ENCODE measurements at places on chromosomes 6 and 20. TPM values are rescaled to one million over a fixed set of nuclear protein-coding genes. Genes with fewer than 3 reads are reported as not detected.

GRCh38 chr6:21352131-21352530 lies 241.4 kb upstream of the SOX4 start:
- H3K36me3 ChIP-seq, result no peaks in the 10 kb centered on the region

DNA sequence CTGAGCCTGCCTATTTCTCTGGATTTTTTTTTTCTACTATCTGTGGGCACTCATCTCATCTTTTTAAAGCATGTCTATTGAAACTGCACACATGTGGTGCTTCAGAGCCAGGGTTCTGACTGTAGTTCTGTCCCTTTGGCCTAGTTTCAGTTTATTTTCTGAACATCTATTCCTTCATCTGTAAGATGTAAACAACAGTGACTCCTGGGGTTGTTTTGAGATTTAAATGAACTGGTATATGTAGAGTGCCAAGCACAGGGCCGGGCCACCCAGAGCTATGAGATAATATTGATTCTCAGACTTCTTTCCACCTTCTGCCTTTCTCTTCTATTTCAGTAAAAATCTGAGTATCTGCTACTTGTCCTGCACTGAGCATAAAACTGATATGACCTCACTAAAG lies 185.1 kb downstream of the CARMIL1 start:
- H3K27me3 ChIP-seq, result no peaks in the 10 kb centered on the region
- no peaks in the 10 kb centered on the region for H3K36me3 ChIP-seq
- no peak overlapping the region for H3K27ac ChIP-seq
- peaks cover 27% of the 10 kb centered on the region for H3K4me1 ChIP-seq

- no peaks in the 10 kb centered on the region for H3K4me1 ChIP-seq
- H3K4me3 ChIP-seq, result no peak overlapping the region
- no peak for DNase-seq
- H3K27ac ChIP-seq, result no peak overlapping the region
- no peaks in the 10 kb centered on the region for H3K27me3 ChIP-seq
- H3K36me3 ChIP-seq, result no peaks in the 10 kb centered on the region
These were observed 32.8 kb upstream of the HBS1L start for GRCh38 chr6:135087403-135087802.

DNA sequence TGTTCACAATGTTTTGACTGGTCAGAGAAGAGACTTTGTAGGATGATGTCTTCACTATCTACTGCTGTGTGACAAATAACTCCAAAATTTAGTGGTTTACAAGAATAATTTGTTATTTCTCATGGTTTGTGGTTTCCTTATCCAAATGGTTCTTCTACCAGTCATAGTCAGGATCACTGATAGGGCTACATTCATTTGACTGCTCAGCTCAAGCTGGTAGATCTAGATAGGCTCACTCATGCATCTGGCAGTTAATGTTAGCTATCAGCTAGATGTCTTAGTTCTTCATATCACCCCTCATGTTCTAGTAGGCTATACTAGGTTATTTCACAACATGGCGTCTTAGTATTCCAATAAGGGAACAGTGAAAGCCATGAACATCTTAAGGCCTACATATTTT lies 131.0 kb downstream of the ID4 start:
- H3K27ac ChIP-seq, result no peak overlapping the region
- no peak overlapping the region for H3K4me3 ChIP-seq
- no peaks in the 10 kb centered on the region for H3K27me3 ChIP-seq
- H3K36me3 ChIP-seq, result no peaks in the 10 kb centered on the region

GRCh38 chr6:83442752-83443151 lies 11.9 kb upstream of the ME1 start:
- no peak overlapping the region for H3K27ac ChIP-seq
- peaks cover 5% of the 10 kb centered on the region for H3K4me1 ChIP-seq
- no peaks in the 10 kb centered on the region for H3K36me3 ChIP-seq
- H3K4me3 ChIP-seq, result no peak overlapping the region

GRCh38 chr6:133399426-133399825 lies 158.3 kb downstream of the EYA4 start:
- H3K4me1 ChIP-seq, result peaks cover 18% of the 10 kb centered on the region
- no peaks in the 10 kb centered on the region for H3K36me3 ChIP-seq
- no peak for DNase-seq
- no peak overlapping the region for H3K4me3 ChIP-seq

DNA sequence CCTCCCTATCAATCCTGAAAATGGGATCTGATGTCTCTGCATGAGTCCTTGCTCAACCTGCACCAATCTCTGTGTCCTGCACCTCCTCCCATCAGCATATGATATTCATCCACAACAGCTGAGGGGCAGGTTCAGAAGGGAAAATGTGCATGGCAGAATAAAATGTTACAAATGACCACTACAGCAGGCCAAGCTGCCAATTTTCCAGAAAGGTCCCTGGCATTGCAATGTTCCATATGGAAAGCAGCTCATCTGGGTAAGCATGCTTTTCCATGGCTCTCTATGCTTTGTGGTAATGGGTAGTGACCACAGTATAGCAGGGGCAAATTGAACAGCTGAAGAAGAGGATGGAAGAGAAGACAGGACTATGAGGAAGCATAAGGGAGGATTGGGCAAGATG lies 841.2 kb upstream of the FLRT3 start:
- no peaks in the 10 kb centered on the region for H3K27me3 ChIP-seq
- no peak for DNase-seq
- H3K27ac ChIP-seq, result no peak overlapping the region
- no peak overlapping the region for H3K4me3 ChIP-seq
- no peaks in the 10 kb centered on the region for H3K36me3 ChIP-seq

DNA sequence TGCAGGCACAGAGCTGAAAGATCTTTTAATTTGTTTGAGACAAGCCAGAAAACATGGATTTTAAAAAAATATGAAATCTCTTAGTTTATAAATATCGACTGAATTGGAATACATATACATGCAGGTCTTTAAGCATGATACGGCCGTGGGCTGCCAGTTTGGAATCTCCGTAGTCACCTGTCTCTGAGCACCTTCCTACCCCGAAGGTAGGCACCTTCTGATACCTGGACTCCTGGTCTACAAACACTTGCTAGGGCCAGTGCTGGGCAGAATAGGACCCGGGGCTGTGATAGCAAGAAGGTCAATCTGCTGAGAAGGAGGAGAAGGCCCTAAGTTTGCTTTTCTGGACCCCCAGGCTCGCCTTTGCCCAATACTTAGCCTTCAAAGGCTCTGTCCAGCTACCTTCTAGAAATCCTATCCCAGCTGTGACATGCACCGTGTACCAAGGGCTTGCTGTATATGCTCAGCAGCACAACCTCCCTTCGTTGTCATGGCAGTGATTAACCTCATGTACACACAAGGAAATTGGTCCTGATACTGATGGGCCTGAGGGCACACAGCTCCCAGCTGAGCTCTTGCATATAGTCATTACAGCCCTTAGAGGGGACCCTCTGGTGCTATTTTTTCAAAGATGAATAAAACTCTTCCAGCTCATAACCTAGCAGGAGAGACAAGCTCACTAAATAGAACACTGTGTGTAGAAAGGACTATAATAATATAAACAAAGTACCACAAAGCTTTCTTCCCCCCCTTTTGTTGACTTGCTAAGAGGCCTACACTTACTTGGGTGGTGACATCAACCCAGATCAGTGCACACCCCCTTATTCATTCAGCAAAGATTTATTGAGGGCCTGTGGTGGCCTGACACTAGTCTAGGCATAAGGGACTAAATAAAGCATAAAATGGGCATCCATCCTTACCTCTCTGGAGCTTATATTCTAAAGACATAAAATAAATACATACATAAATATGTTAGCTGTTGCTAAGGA lies 17.7 kb downstream of the SNPH start:
- DNase-seq, result no peak
- H3K27me3 ChIP-seq, result no peaks in the 10 kb centered on the region
- H3K4me1 ChIP-seq, result peaks cover 35% of the 10 kb centered on the region

- no peak overlapping the region for H3K27ac ChIP-seq
- DNase-seq, result no peak
- H3K4me3 ChIP-seq, result no peak overlapping the region
- H3K4me1 ChIP-seq, result no peaks in the 10 kb centered on the region
These were observed 2.7 kb downstream of the HLA-B start for GRCh38 chr6:31354158-31354863.

DNA sequence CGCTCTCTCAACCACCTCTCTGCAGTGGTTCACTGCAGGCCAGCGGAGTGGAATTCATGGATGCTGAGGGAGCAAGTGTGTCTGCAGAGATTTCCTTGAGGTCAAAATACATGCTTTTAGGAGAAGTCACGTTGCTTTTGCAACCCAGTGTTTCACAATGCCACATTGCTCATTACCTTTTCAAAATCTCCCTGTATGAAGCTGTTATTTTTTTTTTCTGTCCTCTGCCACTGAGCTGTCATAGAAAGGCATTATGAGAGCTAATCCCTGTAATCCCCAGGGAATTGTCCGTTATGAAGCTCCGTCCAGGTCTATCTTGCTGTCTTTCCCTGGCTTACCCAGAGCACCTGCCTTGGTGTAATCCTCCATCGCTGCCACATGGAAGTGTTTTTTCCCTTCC lies 60.5 kb upstream of the SLC22A23 start:
- no peaks in the 10 kb centered on the region for H3K36me3 ChIP-seq
- H3K27me3 ChIP-seq, result no peaks in the 10 kb centered on the region
- H3K27ac ChIP-seq, result no peak overlapping the region

DNA sequence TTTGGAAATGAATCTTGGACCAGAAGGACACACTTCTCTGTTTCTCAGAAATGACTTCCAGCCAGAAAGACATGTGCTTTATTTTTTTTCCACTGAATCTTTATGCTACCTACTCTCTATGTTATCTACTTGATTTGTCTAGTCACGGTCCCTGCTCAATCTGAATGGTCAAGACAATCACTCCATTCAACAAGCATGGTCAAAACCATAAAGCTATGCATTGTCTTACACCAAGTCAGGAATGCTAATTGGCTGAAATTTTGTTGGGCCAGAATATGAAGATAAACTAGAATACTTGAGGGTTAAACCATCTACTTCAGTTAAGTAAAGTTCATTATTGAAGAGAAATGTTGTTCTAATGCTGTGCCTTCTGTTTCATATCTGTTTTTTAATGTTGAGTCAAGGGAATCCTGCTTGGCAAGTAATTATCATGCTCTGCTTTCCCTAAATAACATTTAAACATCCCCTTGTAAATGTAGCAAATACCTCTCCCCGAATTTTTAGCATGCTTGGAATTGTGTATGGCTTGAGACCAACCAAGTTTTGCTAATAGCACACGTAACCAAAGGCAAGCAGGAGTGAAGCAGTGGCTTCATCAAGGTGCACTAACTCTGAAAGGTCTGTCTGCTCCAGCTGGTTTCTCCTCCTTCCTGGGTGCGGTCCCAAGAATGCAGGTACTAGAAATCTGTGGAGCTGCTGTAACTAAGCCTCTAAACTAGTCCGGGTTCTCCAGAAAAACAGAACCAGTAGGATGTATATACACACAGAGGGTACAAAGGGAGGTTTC lies 190.3 kb upstream of the CDYL start:
- no peak overlapping the region for H3K27ac ChIP-seq
- no peak for DNase-seq
- H3K27me3 ChIP-seq, result no peaks in the 10 kb centered on the region
- no peaks in the 10 kb centered on the region for H3K36me3 ChIP-seq
- H3K4me3 ChIP-seq, result no peak overlapping the region
- no peaks in the 10 kb centered on the region for H3K4me1 ChIP-seq

- H3K27me3 ChIP-seq, result no peaks in the 10 kb centered on the region
- no peak for DNase-seq
- no peak overlapping the region for H3K27ac ChIP-seq
- no peaks in the 10 kb centered on the region for H3K36me3 ChIP-seq
These were observed 54.2 kb downstream of the RALY start for GRCh38 chr20:34047917-34048316.

- no peaks in the 10 kb centered on the region for H3K27me3 ChIP-seq
- no peak overlapping the region for H3K27ac ChIP-seq
- H3K4me3 ChIP-seq, result no peak overlapping the region
- H3K36me3 ChIP-seq, result no peaks in the 10 kb centered on the region
- no peaks in the 10 kb centered on the region for H3K4me1 ChIP-seq
These were observed 269.9 kb downstream of the BCKDHB start for GRCh38 chr6:80376411-80376810.

- H3K27ac ChIP-seq, result no peak overlapping the region
- H3K36me3 ChIP-seq, result no peaks in the 10 kb centered on the region
- H3K4me1 ChIP-seq, result no peaks in the 10 kb centered on the region
These were observed 44.1 kb downstream of the SAMD3 start for GRCh38 chr6:130178692-130179091.

DNA sequence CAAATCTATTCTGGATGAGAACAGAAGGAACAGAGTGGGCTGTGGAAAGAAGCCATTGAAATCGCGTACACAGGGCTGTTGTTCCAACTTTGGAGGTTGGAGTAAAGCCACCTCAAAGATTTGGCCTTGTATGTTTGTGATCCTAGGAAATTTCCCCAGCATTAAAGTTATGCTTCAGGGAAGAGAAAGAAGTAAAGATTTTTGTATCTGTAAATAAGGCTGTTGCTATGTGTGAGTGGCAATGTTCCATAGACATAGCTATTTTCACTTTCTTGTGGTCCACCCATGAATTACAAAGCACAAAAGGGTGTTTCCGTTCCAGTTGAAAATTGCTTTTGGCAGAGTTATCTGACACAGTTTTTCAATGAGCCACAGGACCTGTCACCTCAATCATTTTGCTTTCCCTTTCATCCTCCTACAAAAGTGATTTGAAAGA lies 321.3 kb downstream of the TFAP2B start:
- no peak overlapping the region for H3K4me3 ChIP-seq
- no peak for DNase-seq
- H3K27ac ChIP-seq, result no peak overlapping the region
- H3K4me1 ChIP-seq, result no peaks in the 10 kb centered on the region
- H3K27me3 ChIP-seq, result no peaks in the 10 kb centered on the region

DNA sequence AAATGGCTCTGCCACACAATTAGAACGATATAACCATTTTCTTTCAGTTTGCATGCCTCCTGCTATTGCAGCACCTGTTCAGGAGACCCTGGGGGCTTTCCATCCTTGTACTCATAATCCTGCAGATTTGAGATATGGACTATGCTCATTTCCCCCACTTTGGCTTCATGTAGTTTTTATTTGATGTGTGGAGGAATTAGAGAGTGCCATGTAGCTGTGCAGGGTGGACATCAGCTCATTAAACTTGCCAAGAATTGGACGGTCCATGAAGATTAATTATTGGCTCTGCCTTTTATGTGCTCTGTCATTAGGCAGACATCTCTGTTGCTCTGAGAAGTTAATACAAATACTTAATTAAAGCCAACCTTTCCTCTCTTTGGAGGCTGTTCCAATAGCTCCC lies 66.2 kb upstream of the CD83 start:
- H3K27ac ChIP-seq, result no peak overlapping the region
- no peak for DNase-seq
- H3K36me3 ChIP-seq, result no peaks in the 10 kb centered on the region

DNA sequence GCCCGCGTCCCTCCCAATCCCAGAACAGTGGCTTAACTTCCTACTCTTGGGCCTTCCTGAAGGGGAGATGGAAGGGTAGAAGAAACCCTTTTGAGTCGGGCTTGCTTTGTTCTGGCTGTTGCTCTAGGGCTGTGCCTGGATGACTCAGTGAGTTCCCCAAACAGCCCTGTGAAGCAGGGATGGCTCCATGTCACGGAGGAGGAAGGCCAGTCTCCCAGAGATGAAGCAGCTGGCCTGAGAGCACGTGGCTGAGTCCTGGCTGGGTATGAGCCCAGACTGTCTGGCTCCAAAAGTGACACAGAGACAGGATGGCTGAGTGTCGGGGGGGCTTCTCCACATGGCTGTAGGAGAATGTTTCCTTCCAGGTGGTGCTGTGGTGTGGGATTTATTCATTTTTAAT lies 4.6 kb downstream of the SYTL3 start:
- DNase-seq, result no peak
- no peaks in the 10 kb centered on the region for H3K36me3 ChIP-seq
- no peak overlapping the region for H3K27ac ChIP-seq
- no peaks in the 10 kb centered on the region for H3K27me3 ChIP-seq

RPS6KA2 gene
- total RNA-seq, result 14.3 TPM

ZNF334 gene
- total RNA-seq, result 45.9 TPM

ESF1 gene
- total RNA-seq, result 29.1 TPM

KCNK5 gene
- 5.7 TPM for total RNA-seq

OR2H1 gene
- total RNA-seq, result not detected

HAO1 gene
- total RNA-seq, result not detected
